ENCODE measurements at places on chromosomes 11 and 22. TPM values are rescaled to one million over a fixed set of nuclear protein-coding genes. Genes with fewer than 3 reads are reported as not detected.

GRCh38 chr11:41003339-41004282 is 455.8 kb downstream of the LRRC4C start:
- no peak for DNase-seq

- no peak for DNase-seq
These were observed 9.7 kb downstream of the OR5AN1 start for GRCh38 chr11:59368238-59369022.

DNA sequence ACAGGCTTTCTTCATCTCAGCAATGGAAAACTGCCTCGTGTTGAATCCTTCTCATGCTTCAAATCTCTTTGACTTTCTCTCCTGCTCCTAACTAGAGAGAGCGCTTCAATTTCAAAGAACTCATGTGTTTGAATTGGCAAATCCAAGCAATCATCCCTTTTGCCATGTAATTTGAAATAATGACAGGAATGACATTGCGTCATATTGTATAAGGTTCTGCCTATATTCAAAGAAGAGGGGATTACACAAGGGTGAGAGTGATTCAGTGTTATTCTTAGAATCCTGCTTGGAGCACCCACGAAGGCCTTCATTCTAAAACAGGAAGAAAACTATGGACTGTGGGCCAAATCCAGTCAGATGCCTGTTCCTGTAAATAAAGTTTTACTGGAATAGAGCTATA is 720.6 kb downstream of the JRKL start:
- DNase-seq: no peak

Gene CLDN5
- total RNA-seq: 9.3 TPM

Gene MMP8
- 0.94 TPM for total RNA-seq

DNA sequence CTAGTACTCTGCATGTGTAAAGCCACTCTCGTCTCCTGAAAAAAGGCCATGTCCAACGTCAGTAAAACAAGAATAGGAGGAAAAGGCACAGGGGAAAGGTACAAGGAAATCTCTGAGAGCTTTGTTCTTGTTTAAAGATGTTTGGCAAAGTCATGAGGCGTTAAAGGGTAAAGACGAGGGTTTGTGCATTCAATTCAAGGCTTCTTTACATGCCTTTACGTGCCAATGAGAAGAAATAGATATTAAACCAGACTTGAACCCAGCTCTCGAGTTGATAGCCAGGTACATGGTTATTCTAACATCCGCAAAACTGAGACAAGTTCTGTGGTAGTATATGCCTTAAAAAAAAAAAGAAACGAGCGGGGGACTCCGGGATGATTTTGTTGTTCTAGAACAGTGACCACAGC is 704 bp upstream of the CFL1 start:
- DNase-seq: no peak

Gene ASCL2
- not detected for total RNA-seq

GRCh38 chr11:67268081-67268961 is 2.0 kb downstream of the GRK2 start:
- peak; percentile 75 for DNase-seq

- DNase-seq: no peak
These were observed 88.1 kb upstream of the ARHGAP32 start for GRCh38 chr11:129280027-129280811.

Data from cardiac septum (tissue), 1 donor.